ENCODE measurements at places on chromosomes 4 and X.

DNA sequence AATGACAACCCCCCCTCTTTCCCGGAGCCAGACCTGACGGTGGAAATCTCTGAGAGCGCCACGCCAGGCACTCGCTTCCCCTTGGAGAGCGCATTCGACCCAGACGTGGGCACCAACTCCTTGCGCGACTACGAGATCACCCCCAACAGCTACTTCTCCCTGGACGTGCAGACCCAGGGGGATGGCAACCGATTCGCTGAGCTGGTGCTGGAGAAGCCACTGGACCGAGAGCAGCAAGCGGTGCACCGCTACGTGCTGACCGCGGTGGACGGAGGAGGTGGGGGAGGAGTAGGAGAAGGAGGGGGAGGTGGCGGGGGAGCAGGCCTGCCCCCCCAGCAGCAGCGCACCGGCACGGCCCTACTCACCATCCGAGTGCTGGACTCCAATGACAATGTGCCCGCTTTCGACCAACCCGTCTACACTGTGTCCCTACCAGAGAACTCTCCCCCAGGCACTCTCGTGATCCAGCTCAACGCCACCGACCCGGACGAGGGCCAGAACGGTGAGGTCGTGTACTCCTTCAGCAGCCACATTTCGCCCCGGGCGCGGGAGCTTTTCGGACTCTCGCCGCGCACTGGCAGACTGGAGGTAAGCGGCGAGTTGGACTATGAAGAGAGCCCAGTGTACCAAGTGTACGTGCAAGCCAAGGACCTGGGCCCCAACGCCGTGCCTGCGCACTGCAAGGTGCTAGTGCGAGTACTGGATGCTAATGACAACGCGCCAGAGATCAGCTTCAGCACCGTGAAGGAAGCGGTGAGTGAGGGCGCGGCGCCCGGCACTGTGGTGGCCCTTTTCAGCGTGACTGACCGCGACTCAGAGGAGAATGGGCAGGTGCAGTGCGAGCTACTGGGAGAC, 1.6 kb downstream of the PCDH10 start:
- DNase-seq, result no peak

- peak; percentile 94 for DNase-seq
Observed at GRCh38 chr4:76208005-76208765, 5.4 kb downstream of the SCARB2 start.

DNA sequence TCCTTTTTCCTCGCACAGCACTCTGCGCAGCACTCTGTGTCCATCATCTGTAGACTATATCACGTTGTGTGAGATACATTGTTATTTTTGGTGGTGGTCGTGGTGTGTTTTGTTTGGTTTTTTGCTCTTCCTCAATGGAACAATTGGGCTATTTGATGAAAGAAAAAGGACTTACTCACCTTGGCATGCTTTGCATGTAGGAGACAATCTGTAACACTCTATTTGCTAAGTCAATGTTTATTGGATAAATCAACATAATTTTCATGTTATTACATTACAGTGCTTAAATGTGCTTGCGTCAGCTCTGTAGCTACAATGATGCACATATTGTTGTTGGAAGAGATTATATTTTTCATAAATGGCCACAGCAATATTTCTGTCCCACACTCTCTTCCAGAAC, 12.5 kb upstream of the CD99 start:
- no peak for DNase-seq

DNA sequence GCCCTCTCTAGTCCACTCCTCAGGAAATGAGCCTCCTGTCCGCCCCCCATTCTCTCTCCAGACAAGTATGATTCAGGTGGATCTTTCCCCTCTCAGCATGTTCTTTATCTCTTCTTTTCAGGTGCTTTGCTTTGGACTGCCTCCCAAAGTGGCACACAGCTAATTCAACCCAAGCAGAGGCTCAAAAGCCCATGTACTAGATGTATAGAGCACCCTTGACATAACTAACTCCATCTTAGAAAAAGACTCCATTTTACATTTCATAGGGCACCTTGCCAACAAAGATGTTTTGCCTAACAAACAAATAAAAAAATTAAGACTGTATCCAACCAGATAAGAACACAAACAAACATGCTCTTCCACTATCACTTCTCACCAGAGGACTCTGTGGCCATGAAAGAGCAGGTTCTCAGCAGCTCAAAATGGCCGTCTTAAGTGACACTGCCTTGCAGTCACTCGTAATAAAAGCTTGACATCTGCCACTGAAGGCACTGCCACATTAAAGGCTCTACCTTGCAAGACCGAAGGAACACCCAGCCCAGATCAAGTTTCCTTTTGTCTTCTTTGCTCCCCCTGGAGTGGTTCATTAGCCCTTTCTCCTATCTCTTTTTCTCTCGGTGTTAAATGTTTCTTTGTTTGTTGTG, 84.9 kb upstream of the TAB3 start:
- no peak for DNase-seq

DNA sequence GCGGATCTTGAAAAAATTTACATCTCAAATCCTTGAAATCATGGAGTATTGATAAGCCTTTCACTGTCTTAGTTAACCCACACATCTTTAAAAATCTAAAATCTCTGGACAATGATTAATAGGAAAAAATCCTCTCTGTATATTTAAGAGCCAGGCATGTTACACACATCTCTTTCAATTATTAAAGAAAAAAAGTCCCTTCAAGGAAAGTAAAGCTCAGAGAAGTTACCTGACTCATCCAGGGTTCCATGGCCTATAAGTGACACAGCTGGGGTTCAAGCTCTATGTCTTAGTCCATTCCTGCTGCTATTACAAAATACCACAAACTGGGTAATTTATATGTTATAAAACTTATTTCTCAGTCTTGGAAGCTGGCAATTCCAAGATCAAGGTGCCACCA, 14.2 kb upstream of the FGF16 start:
- DNase-seq, result no peak

DNA sequence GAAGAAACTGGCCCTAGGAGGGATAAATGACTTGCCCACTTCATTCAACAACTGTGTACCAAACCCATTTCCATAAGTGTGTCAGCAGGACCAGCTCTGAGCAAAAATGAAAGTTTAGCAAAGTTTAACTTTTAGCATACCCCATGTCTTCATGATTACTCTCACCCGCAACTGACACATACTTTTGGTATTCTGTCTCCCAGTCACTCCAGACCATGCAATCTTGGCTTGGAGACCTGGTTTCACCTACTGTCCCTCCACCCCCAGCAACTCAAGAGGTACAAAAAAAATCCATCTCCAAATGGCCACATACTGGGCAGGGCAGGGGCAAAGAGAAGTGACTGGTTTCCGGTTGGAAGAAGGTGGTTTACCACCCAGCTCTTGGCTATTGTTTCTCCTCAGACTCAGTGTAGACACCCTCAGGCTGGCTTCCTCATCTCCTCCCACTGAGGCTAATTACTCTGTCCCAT, 79.8 kb downstream of the RLIM start:
- peak; percentile 2 for DNase-seq

GRCh38 chr4:24668956-24669355, 84.6 kb upstream of the DHX15 start:
- no peak for DNase-seq

GRCh38 chrX:48802905-48803200, 986 bp downstream of the HDAC6 start:
- no peak for DNase-seq

All from suppressor macrophage treated with lipopolysaccharide for 4 hours (primary cell).